Left colon (tissue), 2 donors: ENCODE measurements at places on chromosomes 3 and 15.

DNA sequence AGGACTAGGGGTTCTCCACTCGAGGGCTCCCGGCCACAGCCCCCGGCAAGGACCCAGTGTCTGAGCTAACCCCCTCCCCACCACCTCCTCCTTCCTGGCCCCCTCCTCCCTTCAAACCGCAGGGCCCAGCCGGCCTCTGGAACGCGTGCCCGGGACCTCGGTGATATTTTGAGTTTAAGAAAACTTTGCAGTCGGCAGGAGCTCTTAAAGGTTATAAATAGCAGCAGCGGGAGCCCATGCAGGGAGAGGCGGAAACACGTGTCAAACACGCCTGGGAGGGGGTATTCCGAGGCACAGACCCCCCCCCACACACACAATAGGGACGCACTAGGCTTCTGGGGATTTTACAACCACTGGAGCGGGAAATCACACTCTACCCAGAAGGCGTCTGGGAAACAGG is 3.1 kb upstream of the PTH1R start:
- no peak for DNase-seq

DNA sequence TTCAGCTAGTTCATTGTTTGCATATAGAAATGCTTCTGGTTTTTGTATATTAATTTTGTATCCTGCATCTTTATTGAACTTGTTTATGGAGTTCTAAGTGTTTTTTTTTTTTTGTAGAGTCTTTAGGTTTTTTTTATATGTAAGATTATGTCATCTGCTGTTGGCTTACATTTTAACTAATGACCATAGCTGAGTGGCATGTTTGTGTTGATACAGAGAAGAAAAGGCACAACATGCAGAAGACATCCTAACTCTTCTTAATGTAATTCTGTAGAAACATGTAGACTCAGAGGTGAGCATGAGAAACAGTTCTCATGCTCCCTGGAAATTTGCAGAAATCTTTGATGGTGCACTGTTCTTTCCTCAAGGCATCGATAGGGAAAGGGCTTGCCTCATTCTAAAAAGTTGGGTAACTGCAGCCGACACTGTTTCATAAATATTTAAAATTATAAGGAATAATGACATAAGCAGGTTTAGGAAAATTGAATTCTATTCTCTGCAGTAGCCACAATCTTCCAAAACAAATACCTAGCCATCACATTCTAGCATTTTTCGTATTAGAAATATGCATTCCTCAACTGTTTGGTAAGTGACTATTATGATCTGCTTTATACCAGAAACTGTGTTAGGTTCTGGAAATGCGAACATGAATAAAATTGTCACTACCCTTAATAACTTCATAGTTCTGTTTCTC is 499.6 kb upstream of the KCNMB2 start:
- DNase-seq: no peak

DNA sequence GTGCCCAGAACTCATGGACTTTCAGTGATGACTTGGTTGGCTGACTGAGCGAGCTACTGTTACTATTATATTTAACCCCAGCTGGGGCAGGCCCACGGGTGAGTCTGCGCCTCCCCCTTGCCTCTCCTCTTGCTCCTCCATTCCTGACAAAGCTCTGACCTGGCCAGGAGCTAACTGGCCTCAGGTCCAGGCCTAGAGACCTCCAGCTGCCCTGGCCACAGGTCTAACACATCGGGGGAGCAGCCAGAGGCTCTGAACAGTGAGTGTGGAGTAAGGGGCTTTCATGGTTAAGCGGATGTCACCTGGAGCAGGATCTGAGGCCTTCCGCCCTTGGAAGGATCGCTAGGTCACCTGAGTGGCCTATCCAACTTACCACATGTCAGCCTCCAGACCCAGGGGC is 96.3 kb upstream of the HERC1 start:
- DNase-seq: no peak

GRCh38 chr3:33032938-33033337 is 64.0 kb downstream of the GLB1 start:
- DNase-seq: no peak

- no peak for DNase-seq
Observed at GRCh38 chr15:81807186-81807585, 238.6 kb downstream of the MEX3B start.

- DNase-seq: no peak
Observed at GRCh38 chr15:79244876-79245275, 37.6 kb upstream of the ANKRD34C start.

- DNase-seq: no peak
Observed at GRCh38 chr3:103991461-103992115, 1375.1 kb upstream of the ALCAM start.

DNA sequence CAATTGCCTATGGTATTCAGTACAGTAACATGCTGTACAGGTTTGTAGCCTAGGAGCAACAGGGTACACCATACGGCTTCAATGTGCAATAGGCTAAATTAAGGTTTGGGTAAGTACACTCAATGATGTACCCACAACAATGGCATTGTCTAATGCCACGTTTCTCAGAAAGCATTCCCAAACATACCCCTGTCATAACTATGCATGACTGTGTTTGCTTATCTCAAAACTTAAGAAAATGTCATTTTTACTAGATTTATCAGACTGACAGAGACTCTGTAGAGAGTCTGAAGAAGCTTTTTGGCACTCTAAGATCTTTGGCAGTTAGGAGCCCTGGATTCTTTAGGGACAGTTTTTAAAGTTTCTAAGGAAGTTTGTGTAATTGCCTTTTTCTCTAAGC is 59.9 kb downstream of the MECOM start:
- DNase-seq: no peak

DNA sequence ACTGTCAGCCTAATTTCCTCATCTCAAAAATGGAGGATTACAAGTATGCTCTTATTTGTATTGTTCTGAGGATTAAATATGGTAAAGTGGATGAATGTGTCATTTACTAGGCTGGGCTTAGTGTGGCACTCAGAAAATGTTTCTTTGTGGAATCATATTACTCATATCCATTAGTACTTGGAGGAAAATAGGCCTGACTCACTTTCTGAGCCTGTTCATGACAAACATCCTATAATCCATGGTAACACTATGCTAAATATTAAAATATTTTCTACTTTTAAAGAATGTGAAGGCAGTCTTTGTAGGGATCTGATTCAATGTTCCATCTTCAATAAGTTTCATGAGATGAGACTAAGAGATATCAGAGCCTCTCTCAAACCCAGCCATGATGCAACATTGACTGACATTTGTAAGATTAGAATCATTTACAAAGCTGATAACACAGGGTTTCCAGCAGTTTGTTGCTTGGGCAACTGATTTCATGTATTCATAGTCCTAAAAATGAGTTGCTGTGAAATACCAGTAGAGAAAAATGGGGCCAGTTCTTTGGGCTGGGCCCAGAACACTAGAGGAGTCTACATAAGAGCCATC is 1048.5 kb downstream of the NTRK3 start:
- DNase-seq: no peak

- no peak for DNase-seq
Observed at GRCh38 chr3:73605412-73605811, 19.3 kb downstream of the PDZRN3 start.

DNA sequence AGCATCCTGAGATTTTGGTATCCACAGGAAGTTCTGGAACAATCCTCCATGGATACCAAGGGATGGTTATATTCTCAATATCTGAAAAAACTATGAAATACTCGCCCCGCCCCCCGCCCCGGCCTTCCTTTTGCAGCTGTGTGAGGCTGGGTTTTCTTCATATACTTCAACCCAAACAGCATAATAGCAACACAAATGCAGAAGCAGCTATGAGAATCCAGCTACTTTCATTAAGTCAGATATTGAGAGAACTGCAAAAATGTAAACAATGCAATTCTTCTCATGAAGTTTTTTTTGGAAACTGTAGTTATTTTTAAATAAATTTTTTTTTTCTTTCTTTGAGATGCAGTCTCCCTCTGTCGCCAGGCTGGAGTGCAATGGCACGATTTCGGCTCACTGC is 10.9 kb upstream of the IDH2 start:
- no peak for DNase-seq

DNA sequence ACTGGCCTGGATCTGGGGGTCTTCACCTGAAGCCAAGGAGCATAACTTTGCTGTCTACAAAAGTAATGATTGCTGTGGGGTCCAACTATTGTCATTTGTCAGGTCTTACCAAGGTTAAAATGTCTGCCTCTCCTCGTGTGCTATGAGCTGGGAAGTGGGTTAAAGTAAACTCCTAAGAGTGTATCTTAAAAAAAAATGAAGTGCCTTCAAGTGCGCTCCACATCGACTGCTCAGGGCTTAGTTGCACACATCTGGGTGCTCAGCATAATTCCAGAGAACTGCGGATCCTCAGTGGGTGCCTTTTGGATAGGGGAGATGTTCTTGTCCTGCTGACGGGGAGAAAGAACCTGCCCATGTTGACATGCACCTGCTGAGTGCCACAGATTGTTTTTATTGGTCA is 40.9 kb downstream of the EFCAB12 start:
- no peak for DNase-seq

DNA sequence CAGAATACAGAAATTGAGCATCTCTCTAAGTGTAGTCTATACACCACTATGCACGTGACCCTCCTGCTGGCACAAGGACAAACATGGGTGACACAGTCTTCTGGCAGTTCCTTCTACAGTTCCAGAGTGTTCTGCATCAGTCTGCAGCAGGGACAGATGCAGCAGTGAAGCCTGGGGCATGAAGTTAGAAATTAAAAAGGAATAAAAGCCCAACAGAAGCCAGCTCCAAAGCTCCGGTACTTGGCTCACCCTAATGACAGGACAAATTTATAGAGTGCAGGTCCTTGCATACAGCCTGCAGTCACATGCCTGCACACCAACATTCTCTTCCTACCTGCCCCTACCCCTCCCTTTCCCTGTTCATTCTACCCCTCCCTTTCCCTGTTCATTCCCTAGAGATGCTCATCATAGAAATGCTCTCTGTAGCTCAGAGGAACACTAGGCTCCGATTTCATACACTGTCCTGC is 15.0 kb downstream of the UACA start:
- DNase-seq: no peak

DNA sequence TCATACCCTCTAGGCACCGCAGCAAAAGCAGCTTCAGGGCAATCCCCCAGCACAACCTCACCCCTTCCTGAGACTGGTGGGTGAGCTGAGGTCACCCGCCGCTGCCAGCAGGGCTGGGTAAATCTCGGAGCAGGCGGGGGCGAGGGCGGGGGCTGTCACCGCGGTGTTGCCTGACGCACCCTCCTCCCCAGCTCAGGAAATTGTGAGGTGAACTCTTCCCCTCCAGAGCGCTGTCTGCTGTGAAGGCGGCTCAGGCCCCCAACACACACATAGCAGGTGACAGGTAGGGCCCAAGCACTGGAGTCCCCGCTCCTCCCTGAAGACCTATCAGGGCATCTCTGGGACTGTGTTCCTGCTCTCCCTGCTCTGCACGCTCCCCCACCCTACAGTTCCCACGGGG is 30.2 kb upstream of the FURIN start:
- DNase-seq: peak; percentile 49

- DNase-seq: no peak
Observed at GRCh38 chr3:111591555-111591954, 3.6 kb downstream of the ZBED2 start.

GRCh38 chr3:11212299-11212608 is 58.0 kb downstream of the HRH1 start:
- DNase-seq: no peak

DNA sequence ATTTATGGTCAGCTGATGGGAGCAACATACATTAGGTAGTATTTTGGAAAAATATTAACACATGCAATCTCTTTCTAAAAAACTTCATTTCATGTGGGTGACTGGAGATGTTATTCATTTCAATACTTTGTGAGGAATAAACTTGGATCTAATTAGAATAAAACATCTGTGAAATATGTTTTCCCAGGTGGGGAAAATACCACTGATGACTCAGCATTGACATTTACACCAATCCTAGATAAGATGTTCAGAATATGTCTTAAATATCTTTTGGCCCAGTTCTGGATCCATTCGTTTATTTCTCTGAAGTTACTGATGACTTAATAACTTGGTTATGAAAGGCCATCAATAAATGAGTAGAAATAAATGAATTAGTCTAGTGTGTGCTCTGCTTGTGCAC is 247.6 kb downstream of the CHST2 start:
- no peak for DNase-seq

- DNase-seq: no peak
Observed at GRCh38 chr15:22959321-22960101, 20.7 kb downstream of the CYFIP1 start.

GRCh38 chr3:80331494-80332170 is 563.8 kb upstream of the ROBO1 start:
- no peak for DNase-seq
